CD8-positive, alpha-beta T cell (primary cell): ENCODE measurements at places on chromosomes 16 and 17.

DNA sequence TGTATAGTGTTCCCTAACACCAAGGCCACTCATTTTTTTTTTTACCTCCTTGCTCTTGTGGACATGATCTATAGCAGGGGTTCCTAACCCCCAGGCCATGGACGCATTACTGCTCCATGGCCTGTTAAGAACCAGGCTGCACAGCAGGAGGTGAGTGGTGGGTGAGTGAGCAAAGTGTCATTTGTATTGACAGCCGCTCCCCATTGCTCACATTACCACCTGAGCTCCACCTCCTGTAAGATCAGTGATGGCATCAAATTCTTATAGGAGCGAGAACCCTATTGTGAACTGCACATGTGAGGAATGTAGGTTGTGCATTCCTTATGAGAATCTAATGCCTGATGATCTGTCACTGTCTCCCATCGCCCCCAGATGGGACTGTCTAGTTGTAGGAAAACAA lies 342.0 kb downstream of the SOX9 start:
- DNase-seq = no peak

DNA sequence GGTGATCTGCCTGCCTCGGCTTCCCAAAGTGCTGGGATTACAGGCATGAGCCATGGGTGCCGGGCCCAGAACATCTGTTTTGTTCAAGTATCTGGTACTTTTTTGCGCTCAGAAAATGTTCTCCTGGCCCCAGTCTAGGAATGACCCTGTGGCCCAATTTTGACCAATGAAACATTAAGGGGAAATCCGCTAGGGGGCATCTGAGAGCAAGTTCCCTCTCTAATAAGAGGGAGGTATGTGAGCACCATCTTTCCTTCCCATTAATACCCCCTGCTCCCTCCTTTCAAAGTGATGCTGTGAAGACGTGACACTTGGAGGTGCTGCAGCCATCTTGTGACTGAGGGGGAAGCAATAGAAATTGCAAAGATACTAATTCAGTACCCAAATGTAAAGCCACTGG lies 16.5 kb upstream of the CLEC3A start:
- DNase-seq = no peak

DNA sequence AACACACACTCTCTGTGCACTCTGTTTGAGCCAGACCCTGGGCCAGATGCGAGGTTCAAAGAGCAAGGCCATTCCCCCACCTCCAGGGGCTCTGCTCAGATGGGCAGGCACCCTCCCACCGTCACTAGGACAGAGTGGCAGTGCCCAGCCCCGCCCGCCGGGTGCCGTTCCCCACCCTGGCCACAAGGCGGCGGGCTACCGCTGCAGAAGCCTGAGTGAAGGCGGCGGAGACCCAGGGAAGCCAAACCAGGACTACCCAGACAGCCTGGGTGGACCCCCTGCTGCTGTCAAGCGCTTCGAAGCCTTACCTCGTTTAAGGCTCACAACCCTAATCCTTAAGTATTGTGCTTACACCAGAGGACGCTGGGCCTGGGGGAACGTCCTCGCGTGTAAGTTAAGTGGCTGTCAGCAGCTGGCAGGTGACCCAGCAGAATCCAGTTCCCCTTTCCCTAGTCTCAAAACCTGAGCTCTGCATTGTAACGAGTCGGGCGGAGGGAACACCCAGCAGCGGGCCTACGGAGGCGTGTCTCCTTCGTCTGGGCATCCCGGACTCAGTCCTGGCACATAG lies 4.5 kb downstream of the ARHGAP27 start:
- peak; percentile 73 for DNase-seq

DNA sequence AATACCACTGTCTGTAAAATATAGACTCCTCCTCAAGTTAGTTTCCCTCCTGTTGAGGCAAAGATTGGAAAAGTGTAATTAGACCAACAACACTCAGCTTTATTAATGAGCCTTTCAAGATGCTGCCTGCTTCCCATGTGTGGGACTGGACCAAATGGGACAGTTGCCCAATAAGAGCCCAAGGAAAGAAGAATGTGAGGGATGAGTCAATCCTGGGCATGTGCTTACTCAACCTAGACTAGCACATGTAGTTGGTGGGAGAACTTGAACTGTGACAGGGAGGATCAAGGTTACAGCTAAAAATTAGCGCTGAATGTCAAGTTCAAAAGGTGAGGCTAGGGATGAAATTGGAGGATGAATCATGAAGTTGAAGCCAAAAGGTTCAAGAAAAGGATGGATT lies 435.5 kb downstream of the CA10 start:
- DNase-seq = no peak

GRCh38 chr16:10150906-10151305 lies 31.3 kb downstream of the GRIN2A start:
- DNase-seq = no peak

DNA sequence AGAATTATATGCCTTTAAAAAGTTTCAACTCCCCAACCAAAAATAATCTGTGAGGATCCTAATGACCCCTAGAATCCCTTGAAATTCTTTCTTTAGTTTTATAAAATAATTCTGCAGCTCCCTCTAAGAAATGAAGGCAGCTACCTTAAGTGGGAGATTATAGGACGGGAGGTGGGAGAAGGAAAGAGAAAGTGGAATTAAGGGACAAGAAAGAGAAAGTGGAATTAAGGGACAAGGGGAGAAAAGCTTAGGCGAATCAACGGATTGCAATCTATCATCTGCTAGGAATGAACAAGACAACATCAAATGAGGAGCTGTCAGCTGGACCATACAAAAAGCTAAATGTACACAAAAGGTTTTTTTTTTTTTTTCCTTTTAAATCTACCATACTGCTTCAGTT lies 262.0 kb downstream of the ZFHX3 start:
- no peak for DNase-seq

DNA sequence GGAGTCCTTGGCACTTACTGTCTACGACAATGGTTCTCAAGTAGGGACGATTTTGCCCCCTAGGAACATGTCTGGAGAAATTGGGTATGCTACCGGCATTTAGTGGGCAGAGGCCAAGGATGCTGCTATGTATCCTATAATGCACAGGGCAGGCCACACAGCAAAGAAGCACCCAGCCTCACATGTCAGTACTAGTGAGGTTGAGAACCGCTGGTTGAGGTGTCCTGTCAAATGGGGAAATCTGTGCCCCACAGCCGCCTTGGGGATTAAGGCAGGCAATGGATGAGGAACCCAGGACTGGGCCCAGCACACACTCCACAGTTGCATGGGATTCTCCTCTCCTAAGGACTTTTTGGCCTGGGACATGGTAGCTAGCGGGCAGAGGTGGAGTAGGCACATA lies 86.7 kb upstream of the TOB1 start:
- DNase-seq = no peak

GRCh38 chr16:1884889-1885288 lies 12.9 kb upstream of the MEIOB start:
- no peak for DNase-seq

GRCh38 chr17:77943971-77944370 lies 14.5 kb upstream of the TNRC6C start:
- DNase-seq = no peak

DNA sequence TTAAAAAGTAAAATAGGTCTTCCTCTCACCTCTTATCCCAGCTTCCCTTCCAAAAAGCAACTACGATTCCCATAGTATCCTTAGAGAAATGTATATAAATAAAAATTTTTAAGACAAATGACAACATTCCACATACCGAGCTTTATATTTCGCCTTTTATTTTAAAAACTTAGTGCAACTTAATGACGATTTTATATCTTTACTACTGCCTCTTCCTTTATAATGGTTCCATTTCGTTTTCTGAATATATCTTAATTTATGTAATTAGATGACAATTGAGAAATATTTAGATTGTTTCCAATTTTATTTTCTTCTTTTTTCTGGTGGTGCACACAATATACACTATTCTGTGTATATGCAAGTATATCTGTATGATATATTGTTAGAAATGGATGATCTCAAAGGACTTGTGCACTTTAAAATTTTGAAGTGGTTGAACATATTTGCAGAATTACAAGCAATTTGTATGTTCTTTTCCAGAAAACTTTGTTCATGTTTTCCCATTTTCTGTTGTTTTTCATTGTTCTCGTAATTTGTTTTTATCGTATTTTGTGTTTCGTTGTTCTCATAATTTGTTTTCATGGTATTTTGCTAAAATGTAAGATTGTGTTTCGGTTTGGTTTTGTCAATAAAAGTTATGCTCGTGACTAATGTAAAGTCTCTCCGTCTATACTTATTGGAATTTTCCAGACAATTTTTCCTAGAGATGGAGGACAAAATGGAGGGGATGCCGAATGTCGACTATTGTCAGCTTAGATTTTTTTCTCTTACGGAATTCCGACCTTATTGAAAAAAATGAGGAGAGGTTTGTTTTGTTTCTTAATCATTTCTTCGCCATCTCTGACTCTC lies 20.4 kb upstream of the HOXB13 start:
- no peak for DNase-seq

DNA sequence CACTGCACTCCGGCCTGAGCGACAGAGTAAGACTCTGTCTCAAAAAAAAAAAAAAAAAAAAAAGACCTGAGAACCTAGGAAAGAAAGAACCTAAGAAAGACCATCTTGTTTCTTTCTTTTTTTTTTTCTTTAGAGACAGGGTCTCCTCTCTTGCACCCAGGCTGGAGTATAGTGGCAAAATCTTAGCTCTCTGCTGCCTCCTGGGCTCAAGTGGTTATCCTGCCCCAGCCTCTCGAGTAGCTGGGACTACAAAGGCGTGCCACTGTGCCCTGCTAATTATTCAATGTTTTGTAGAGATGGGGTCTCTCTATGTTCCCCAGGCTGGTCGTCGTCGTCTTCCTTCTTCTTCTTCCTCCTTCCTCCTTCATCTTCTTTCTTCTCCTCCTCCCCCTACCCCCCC lies 7.8 kb upstream of the BIRC5 start:
- DNase-seq = no peak

GRCh38 chr17:6775871-6776405 lies at the start of gene FBXO39:
TSS of gene FBXO39 (plus strand) at chr17:6776215. CDS start at chr17:6779869, 3,654 bp downstream.
- DNase-seq = no peak

GRCh38 chr16:85324488-85324887 lies 212.2 kb upstream of the CIBAR2 start:
- no peak for DNase-seq

GRCh38 chr17:41446806-41447205 lies 6.0 kb upstream of the KRT38 start:
- DNase-seq = no peak

DNA sequence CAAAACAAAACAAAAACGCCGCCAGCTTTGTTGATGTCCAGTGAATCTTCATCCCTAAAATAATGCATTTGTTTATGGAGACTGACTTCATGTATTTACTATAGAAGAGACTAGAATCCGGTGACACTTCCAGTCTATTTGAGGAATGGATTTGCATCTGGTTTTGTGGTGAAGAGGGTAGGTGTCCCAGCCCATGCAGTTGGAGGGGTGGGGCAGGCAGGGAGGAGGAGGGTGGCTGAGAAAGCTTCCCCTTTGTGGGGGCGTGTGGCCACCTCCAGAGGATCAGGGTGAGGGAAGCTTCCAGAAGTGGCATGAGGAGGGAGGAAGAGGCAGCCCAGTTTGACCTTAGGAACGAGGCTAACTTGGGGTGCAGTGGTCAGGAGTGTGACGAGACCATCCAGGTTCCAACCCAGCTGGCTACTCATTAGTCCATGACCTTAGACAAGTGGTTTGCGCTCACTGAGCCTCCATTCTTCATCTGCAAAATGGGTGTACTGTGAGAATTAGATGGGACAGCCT lies 69.5 kb downstream of the CMIP start:
- no peak for DNase-seq

DNA sequence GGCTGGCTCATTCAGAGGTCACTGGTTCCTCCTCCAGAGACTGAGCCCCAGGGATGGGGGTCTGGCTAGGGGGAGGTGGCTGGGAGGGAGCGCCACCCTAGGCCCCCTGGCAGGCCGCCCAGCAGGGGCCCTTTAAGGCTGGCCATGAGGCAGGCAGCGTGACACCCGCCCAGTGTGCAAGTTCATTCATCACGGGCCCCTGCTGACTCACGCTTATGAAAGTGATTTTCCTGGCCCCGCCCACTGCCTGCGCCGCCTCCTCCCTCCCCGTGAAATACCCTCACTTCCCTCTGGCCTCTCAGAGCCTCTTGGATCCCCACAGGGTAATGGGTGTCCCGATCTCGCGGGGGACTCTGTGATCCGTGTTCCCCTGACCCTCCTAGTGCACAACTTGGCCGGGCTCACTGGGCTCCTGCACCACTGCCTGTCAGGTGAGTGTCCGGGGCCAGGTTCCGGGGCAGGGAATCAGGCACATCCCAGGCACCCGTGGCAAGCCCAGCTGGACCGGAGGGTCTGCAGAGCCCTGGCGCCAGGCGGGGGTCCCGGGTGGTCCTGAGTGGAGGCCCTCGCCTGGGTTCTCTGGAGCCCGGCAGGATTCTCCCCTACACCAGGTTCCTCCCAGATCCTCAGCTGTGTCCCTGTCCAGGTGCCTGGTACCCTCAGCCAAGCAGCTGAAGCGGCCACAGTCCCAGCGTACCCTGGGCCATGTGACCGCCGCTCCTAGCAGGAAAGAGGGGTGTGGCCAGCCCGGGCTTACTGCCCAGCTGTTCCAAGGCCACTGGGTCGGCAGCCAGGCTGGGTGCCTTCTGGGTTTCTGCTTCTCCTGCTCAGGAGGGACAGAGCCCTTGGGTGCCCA lies at the start of gene OSGIN1:
Gene OSGIN1 (plus strand): TSS at position 301 of the 856 bp plus-strand sequence. CDS start 4,432 bp downstream, outside the sequence.
- peak; percentile 36 for DNase-seq

DNA sequence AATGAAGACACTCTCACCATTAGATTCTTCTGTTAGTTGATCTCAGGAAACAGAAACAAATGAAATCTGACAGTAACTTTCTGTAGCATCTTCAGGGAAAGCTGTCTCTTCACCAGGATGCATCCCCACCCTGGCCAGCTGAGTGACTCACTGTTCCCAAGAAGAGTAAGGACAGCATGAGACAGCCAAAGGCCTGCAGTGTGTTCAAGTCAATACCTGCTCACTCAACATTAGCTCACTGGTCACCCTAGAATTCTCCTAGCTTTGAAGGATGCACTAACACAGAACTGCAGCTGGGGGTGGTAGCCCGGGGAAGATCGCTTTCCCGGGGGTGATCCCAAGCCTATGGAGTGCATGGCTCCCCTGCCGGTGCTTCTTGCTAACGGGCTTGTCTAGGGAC lies 28.2 kb upstream of the CLEC18B start:
- no peak for DNase-seq

- DNase-seq = no peak
Measured at GRCh38 chr17:49012769-49013255, 15.6 kb downstream of the IGF2BP1 start.

DNA sequence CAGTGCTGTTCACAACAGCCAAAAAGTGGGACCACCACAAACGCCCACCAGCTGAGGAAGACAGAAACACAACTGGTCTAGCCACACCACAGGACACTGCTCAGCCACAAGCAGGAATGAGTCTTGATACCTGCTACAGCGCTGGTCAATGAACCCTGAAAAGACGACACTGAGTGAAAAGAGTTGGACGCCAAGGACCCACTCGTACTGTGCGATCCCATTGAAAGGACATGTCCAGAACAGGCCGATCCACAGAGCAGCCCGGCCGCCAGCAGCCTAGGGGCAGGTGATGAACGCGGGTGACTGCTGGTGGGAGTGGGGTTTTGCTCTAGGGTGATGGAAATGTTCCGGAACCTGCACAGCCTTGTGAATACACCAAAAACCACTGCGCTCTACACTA lies 10.6 kb upstream of the SLC38A8 start:
- DNase-seq = no peak

DNA sequence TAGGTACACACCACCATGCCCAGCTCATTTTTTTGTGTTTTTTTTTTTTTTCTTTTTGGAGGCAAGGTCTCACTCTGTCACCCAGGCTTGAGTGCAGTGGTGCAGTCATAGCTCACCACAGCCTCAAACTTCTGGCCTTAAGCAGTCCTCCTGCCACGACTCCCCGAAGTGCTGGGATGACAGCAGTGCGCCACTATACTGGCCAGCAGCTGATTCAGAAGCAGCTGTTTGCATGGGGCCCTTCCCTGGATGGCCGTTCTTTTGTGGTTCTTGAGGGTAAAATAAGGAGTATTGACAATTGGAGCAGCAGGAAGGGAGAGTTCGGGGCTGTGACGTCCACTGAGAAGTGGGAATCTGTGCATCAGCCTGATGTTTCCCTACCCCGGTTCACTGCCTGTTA lies 41.6 kb downstream of the KIAA0513 start:
- no peak for DNase-seq
